ENCODE measurements at places on chromosomes 1 and 21. TPM values are rescaled to one million over a fixed set of nuclear protein-coding genes. Genes with fewer than 3 reads are reported as not detected.
A peak's percentile ranks its signal among the peaks of the same experiment; 100 is the strongest.

DNA sequence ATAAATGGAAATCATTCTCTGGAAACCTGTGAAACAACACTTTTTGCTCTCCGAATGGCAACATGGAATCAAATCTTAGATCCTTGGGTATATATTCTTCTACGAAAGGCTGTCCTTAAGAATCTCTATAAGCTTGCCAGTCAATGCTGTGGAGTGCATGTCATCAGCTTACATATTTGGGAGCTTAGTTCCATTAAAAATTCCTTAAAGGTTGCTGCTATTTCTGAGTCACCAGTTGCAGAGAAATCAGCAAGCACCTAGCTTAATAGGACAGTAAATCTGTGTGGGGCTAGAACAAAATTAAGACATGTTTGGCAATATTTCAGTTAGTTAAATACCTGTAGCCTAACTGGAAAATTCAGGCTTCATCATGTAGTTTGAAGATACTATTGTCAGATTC is 45.7 kb downstream of the PTGFR start:
- no peak for DNase-seq
- no peak overlapping the region for H3K27ac ChIP-seq
- H3K36me3 ChIP-seq = no peaks in the 10 kb centered on the region
- no peak overlapping the region for H3K4me3 ChIP-seq

- H3K4me3 ChIP-seq = peak overlapping the region; percentile 96
- H3K27me3 ChIP-seq = no peaks in the 10 kb centered on the region
- H3K4me1 ChIP-seq = peaks cover 4% of the 10 kb centered on the region
- no peaks in the 10 kb centered on the region for H3K36me3 ChIP-seq
Measured at GRCh38 chr21:39444421-39445180, 977 bp downstream of the LCA5L start.

DNA sequence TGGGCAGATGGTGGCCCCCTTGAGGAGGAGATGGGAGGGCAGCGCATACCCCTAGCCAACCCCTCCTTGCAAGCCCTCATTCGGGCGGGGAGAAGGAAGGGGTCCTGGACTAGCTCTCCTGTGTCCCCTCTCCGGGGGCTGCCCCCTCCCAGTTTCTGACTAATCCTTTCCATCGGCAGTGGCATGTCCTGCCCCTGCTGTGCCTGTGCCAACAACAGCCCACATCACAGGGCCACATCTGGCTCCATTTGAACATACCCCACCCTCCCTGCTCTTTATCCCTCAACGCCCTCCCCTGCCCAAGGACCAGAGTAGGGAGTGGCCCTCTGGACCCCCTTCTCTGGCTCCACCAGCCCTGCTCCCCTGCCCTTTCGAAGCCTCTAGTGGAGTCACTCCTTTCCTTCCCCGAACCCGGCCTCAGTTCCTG is 11.0 kb upstream of the LMNA start:
- H3K4me3 ChIP-seq = no peak overlapping the region
- H3K36me3 ChIP-seq = no peaks in the 10 kb centered on the region
- H3K27ac ChIP-seq = peak overlapping the region; percentile 96
- peaks cover 40% of the 10 kb centered on the region for H3K4me1 ChIP-seq
- peak; percentile 65 for DNase-seq
- no peaks in the 10 kb centered on the region for H3K27me3 ChIP-seq

The FCGR3A gene
- 7.5 TPM for total RNA-seq

The SLC16A4 gene
- 21.2 TPM for total RNA-seq

All from ovary (tissue), 10 donors.